Activated CD4-positive, alpha-beta T cell treated with anti-CD3 and anti-CD28 coated beads, Interleukin-2, amount 50 U/mL, for 24 hours (primary cell): ENCODE measurements at places on chromosomes 11 and 22.

DNA sequence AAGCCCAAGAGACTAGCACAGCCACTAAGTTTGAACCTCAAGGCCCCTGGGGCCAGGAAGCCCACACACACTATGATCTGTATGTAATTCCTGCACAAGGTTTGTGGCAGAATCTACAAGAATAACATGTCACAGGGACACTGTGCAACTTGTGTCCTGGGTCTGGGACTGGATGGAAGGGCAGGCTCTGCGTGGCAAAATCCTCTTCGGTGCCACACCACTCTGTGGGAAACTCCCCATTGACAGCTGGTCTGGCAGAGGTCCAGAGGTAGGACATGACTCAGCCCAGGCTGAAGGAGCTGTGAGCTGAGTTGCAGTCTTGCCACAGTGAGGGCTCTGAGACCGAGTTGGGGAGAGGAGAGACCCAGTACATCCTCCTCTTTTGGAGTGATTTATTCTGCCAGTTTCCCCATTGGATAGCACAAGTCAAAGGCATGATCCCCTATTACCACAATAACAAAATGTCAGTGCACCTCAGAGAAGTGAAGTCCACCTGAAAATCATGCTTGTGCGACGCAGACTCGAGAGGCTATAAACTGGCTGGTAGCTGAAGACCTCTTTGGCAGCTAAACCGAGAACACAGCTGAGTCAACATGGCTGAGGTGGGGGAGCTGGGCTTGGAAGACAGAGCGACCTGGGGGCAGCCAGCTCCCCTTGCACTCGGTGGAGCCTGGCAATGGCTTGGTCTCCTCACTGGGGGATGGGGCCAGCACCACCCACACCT is 23.3 kb upstream of the SERPIND1 start:
- no peak for DNase-seq

DNA sequence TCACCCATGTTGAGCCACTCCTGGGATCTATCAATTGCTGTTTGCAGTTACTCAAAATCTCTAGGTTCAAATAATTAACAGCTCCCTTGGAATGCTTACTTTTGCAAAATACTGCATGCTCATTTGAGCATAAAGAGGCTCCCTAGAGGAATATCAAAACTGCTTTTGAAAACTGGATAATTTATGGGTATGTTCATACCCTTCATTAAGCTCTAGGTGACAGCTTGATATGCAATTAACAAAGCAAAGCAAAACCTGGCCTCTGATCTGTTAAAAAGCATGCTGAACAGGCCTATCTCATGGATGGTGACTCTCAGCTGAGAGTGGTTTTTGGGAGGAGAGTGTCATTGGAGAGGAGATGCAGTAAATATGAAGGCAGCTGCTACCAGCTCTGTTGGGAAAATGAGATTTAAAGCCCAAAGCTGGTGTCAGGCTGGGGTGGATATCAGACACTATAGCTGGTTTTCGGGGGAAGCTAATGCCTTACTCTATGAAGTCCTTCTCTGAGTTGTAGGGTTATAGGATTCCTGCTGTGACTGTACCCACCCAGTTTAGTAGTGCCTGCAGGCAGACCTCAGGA is 110.9 kb downstream of the RASSF10 start:
- DNase-seq = no peak

DNA sequence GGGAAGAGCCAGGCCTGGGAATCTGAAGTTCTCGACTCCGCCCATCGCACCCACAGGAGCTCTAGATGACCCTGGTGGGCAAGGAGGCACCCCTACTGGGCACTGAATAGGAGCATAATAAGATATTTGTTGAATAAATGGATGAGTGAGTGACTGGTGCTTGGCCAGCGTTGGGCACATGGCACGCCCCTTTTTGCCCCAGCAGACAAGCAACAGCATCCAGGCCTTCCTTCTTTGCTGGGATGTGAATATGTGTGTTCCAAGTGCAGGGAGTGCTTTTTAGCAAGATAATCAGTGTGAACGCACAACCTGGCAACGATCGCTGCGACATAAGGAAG is 443 bp upstream of the CELF1 start:
- no peak for DNase-seq

DNA sequence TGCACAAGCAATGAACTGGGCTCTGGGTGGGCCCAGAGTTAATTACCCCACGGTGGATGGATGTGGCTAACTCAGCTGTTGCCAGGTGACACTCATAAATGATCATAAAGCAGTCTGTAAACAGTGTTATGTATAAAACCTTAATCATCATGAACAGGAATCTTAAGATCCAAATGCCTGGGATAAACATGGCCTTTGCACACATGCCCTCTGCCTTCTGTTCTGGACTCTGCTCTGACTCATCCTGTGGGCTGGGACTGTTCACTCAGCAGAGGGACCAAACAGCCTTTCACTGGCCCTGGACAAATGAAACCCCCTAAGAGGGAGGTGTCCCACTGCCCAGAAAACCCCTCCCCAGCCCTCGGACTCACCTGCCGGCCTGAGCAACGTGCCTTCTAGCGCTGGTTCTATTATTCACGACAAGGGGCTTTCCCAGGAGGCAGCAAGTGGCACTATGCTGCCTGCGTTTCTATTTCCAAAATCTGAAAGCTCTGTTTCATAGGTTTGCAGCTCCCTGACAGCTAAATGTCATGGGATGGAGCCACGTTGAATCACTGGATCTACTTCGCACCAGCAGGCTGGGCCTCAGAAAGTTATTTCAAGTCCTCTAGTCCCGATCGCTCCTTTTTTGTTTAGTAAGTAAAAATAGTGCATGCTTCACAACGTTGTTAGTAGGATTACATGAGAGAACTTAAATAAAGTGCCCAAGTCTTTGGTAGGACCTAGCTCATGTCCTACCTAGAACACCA is 53.0 kb downstream of the LARGE1 start:
- no peak for DNase-seq

- DNase-seq = no peak
Observed at GRCh38 chr22:43197271-43197941, 10.5 kb upstream of the TTLL12 start.

GRCh38 chr11:44760917-44761550 is 34.3 kb downstream of the TSPAN18 start:
- no peak for DNase-seq

GRCh38 chr22:49929211-49929979 is 11.0 kb downstream of the CRELD2 start:
- DNase-seq = peak; percentile 60

GRCh38 chr11:93819966-93820695 is 30.3 kb downstream of the VSTM5 start:
- no peak for DNase-seq

- peak; percentile 33 for DNase-seq
Observed at GRCh38 chr11:118872403-118872821, 11.3 kb upstream of the CXCR5 start.

- DNase-seq = no peak
Observed at GRCh38 chr11:119787074-119787461, 58.1 kb upstream of the NECTIN1 start.

- no peak for DNase-seq
Observed at GRCh38 chr11:61890529-61891330, 615 bp downstream of the FADS3 start.

DNA sequence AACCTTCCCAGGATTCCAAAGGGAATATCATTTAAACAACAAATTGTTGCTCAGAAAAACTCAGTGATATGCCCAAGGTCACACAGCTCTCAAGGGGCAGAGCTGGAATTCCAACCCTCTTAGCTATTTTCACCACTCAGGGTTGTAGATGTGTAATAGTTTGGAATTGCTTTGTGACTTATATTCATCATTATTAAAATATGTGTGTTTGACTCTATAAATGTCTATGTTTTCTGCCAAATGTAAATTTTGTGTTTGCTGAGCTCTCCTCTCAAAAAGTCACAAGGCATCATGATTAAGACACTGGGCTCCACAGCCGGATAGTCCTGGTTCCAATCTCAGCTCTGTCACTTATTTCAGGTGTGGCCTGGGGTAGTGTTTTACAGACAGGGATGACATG is 407.3 kb downstream of the TMEM135 start:
- no peak for DNase-seq

DNA sequence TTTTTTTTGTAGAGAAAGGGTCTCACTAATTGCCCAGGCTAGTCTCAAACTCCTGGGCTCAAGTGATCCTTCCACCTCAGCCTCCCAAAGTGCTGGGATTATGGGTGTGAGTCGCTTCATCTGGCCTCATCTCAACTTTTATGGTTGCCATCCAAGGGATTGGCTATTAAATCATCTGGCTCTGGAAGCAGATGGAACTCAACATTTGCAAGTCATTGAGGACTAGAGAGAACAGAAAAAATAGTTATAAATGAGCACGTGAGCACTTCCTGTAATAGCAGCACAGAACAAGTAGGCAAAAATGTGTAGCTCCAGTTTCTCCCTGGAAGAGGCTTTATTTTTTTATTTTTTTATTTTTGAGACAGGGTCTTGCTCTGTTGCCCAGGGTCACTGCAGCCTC is 22.3 kb upstream of the PATL1 start:
- DNase-seq = no peak

DNA sequence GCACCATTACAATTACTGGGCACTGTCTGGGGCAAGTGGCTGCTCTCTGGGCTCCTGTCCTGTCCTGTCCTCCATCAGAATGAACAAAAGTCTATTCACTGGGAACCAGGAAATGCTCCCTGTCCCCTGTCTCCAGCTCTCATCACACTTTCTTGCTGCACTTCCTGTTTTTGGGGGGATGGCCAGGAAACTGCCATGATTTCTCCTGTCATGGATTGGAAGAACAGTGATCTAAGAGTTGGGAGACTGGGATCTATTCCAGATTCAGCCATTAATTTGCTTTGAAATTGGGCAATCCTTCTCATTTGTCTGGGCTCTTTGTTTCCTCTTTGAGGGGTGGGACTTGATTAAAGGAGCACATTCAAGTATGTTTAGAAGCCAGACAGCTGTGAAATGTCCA is 61.4 kb upstream of the KIRREL3 start:
- no peak for DNase-seq

DNA sequence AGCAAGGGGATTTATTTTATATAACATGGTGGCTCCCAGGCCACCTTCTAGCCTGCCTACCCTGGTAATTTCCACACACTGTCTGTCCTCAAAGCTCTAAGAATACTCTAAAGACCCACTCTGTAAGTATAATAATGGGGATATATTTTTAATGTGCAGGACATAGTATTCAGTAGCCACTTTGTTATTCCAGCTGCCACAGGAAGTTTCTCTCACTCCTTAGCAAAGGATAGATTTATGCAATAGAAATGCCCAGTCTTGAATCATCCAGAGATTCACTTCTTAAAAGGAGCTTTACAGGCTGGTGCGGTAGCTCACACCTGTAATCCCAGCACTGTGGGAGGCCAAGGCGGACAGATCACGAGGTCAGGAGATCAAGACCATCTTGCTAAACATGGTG is 68.4 kb upstream of the LDLRAD3 start:
- DNase-seq = no peak

- DNase-seq = no peak
Observed at GRCh38 chr11:70315716-70316115, 45.2 kb downstream of the PPFIA1 start.

GRCh38 chr22:17063411-17064106 is 21.2 kb upstream of the IL17RA start:
- DNase-seq = no peak

DNA sequence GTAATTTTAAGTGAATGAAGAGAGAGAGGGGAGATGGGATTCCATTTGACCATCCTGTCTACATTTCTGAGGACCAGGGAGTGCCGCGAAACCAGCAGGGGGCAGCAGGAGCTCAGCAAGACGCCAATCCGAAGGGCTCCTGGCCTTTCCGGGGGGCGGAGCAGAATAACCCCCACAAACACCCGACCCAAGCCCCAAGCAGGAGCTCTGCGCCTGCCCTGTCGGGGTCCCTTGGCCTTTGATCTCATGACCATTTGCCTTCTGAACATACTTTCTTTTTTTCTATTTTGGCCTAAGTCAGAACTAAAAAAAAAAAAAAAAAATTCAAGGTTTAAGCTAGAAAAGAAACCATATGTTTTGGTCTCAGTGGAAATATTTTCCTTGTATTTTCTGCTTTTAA is 21.9 kb upstream of the SCN2B start:
- DNase-seq = peak; percentile 71

DNA sequence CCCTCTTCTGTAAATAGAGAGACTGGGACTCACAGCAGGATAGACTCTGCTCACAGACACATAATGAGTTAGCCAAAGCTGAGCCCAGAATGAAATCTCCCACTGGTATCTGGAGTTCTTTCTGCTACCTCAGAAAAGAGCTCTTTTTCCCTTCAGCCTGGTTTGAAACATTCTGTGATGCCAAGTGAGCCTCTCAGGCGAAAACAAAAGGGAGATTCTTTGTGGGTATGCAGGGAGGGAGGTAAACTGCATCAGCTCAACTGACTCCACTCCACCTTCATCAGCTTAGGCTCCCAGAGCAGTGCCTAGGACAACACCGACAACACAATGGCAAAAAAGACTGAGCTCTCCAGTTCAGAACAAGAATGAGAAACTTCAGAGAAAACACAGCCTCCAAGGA is 55.1 kb upstream of the SCUBE2 start:
- DNase-seq = no peak

DNA sequence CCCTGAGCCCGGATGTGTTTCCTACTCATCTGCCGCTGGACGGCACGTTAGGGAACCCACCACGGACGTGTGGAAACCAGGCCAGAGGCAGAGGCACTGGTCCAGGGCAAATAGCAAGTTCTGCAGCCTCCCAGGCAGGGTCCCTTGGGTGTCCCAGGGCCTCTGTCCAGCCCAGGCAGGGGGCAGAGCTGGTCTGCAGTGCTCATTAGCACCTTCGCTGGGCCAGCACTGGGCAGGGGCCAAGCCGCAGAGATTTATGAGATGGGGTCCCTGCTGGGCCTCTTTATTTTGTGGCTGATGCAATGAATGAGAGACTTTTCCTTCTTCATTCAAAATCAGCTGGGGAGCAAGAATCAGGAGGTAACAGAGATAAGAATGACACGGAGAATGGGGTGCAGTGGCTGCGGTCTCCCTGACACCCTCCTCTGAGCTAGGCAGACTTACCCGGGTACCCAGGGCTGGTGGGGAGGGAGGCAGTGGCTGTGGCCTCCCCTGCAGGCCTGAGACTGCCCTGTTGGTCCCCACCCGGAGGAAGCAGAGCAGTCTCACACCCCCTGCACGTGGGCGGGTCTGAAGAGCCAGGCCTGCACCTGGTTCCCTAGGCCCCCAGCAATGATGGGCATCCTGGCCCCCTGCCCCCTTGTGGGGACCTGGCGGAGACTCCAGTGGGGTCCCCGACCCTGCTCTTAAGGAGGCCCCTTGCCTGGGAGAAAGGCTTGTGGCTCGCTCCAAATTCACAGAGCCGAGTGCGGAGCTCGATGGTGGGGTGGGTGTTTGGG is 14.0 kb upstream of the PARVG start:
- DNase-seq = no peak
